ENCODE measurements at places on chromosomes 5 and 9.

- no peak for DNase-seq
Measured at GRCh38 chr5:78570646-78571045, 77.9 kb downstream of the LHFPL2 start.

GRCh38 chr9:128636024-128636390 lies 20.6 kb downstream of the DYNC2I2 start:
- no peak for DNase-seq

DNA sequence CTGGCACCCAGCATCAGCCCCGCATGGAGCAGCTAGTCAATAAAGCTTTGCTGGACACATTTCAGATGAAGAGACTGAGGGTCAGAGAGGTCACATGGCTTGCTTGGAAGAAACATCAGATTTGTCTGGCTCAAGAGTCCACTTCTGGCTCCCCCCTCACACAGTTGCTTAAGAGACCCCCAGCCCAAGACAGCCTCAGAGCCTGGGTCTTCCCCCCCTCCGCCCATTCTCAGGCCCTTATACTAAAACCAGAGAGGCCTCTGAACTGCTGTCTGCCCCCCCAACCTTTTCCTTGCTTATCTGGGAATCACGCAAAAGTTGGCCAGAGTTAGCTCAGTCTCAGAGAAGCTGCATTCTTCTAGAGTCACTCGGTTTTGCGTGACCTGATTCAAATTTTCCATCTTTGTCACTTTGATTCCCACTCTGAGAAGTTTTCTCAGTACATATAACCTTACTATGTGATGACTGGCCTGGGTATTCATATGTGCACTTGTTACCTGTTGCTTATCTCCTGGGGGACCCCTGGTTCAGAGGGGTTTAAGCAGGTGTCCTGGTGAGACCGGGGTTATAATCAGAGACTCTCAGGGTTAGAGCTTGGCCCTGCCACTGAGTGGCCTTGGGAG lies 145.4 kb upstream of the IER5L start:
- no peak for DNase-seq

DNA sequence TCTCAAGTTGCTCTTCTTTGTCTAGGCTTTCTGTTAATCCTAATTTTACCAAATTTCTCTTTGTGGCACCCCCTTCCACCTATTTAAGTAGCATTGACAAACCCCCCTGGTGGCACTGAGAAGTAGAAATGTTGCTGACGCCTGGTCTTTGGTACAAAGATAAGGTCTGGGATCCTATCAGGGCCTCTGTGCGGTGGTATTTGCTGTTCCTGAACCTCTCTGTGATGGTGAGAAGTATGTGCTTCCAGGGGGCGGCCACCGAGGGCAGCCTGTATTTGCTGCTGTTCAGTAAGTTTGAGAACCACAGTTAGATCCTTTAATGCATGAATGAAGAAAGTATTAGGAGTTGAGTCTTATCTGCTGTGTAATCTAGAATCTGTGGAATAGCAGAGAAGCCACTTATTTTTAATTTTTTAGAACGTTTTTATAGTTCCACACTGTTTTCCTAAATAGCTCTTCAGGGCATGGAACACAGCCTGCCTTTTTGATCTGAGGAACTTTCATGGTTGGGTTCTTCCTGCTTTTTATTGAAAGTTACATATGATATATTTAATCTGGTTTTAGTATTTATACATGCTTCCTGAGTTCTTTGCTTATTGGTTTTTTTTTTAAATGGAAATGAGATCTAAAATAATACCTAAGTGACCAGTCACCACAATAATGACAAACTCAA lies 124.2 kb downstream of the TRIO start:
- DNase-seq, result no peak

- no peak for DNase-seq
Measured at GRCh38 chr5:137300411-137301240, 198.5 kb downstream of the SPOCK1 start.

GRCh38 chr5:8756498-8757084 lies 789.3 kb downstream of the SEMA5A start:
- DNase-seq, result no peak

DNA sequence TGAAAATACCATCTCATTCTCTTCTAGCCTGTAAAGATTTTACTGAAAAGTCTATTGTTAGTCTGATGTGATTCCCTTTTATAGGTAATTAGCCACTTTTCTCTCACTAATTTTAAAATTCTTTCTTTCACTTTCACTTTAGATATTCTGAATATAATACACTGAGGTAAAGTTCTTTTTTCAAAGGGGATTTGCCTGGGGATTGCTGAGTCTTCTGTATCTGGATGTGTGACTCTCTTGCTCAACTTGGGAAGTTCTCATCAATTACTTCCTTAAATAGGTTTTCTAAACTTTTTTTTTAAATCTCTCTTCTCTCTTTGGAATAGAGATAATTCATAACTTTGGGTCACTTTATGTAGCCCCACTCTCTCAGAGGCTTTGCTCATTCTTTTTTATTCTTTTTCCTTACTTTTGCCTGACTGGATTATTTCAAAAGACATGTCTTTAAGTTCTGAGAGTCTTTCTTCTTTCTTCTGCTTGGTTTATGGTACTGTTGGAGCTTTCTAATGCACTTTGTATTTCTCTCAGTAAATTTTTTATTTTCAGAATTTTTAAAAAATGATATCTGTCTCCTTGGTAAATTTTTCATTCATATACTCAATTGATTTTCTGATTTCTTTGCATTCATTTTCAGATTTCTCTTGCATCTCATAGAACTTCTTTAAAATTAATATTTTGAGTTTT lies 55.9 kb upstream of the IL12B start:
- no peak for DNase-seq

GRCh38 chr5:97752871-97753270 lies 569.8 kb upstream of the RIOK2 start:
- DNase-seq, result no peak

- no peak for DNase-seq
Measured at GRCh38 chr5:166431456-166431855, 1860.0 kb upstream of the WWC1 start.

GRCh38 chr5:140225396-140225795 lies 50.4 kb downstream of the CYSTM1 start:
- DNase-seq, result no peak

GRCh38 chr9:99345942-99346341 lies 123.9 kb downstream of the SEC61B start:
- DNase-seq, result no peak

DNA sequence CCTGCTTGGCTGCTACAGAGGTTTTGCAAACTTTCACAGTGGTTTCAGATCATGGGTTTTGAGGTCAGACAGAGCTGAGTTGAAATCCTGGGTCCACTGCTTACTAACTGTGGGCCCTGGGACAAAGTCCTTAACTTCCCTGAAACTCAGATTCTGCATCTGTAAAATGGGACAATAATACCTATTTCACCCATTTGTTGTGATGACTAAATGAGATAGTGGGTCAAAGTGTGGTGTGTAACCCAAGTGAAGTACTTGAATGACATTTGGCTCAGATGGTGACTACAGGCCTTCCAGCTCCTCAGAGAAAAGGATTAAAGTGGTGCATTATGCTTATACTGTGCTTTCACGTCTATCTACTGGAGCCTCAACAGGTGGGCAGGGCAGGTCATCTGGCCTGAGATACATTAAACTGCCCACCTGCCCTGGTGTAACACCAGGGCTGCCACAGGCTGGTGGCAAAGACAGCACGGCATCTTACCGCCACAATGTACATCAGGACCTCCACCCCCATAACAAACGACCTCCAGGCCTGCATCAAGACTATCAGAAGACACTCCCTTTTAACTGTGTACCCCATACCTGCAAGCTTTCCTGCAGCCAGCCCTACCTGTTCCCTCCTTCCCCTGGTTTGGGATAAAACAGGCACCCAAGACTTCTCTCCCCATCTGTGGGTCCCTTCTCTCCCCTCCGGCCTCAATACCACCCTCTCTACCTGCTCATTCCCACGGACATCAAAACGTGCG lies 846 bp upstream of the TRAF1 start:
- DNase-seq, result no peak

GRCh38 chr9:2876726-2877125 lies 32.8 kb upstream of the PUM3 start:
- DNase-seq, result no peak

- no peak for DNase-seq
Measured at GRCh38 chr9:20427359-20427758, 194.9 kb downstream of the MLLT3 start.

DNA sequence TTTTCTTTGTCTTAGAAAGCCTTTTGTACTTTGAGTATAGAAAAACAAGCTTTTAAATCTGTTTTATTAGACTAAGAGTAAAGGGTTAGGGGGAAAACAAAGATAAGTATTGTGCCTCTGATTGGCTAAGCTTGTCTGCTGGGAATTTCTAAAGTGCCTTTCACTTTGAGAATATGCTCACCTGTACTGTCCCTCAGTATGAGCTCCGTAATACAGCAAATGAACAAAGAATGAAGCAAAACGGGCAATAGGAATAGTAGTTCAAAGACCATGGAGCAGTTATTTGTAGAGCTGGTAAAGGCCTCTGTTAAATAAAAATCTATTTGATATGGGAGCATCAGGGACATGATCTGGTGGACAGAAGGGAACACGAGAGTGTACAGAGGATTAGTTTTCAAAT lies 277.8 kb downstream of the MAST4 start:
- DNase-seq, result no peak

DNA sequence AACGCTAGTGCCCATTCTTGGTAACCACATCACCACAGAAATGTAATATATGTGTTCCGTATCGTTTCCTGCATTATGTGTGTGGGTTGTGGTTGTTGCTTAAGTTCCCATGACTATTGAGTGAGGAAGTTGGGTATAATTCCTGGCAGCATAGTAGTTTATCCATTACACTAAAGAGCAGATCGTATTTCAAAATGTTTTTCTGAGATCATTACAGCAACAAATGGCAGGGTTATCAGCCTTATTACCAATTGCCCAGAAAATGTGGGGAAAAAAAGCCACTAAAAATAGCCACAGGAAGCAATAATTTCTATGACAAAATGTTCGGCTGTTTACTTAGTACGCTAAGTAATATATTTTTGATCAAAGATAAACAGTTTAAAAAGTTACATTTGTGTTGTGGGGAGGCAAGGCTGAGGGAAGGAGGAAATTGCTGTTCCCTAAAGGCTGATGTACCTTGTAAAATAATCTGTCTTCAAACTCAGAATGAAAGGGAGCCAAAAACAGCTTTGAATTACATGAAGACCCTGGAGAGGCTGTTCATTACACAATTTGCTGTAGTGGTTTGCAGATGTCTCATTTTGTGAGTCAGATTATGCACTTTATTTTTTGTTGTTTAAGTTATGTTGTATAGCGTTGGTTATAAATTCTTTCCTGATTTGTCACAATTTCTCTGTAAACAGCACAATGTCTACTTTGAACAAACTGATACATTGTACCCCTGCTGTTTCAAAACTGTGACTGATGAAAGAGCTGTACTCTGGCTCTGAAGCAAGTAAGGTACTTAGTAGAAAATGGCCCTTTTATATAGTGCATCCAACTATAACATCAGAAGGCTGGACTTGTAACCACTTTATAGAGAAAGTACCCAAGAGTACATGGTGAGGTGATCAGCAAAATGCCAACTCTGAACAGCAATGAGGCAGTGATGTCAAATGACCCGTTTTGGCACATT lies 1028.5 kb downstream of the NR2F1-AS1 start:
- no peak for DNase-seq

- DNase-seq, result no peak
Measured at GRCh38 chr5:139061856-139062255, 136.3 kb downstream of the SIL1 start.

GRCh38 chr5:16976625-16977008 lies 40.5 kb upstream of the MYO10 start:
- no peak for DNase-seq

DNA sequence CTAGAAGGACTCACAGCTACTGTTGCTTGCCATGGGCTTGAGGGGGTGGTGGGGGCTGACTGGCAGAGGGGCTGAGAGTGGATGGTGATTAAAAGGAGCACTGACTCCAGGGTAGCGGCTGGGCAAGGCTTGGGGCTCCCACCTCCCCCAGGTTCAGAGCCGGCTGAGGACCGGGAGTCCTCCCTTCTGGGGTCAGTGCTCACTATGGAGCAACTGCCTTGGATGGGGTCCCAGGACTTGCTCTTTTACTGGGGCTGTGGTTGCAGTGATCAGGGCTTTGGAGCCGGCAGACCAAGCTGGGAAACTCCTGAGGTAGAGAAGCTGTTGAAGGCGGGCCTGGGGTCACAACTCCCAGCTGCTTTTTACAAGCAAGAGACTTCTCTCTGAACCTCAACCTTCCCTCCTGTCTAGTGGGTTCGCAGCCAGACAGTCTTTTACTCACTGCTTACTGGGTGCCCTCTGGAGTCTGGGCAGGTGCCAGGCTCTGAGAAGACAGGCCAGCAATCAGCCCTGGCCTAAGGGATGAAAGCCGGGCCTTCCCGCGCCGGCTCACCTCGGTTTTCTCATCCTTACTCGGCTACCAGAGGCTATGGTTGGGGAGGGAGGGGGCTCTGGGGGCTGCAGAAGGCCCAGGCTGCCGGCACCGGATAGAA lies 795 bp upstream of the ASS1 start:
- no peak for DNase-seq

GRCh38 chr5:6728011-6728794 lies 15.0 kb downstream of the TENT4A start:
- DNase-seq, result no peak

- DNase-seq, result no peak
Measured at GRCh38 chr9:2297771-2298170, 282.6 kb downstream of the SMARCA2 start.

DNA sequence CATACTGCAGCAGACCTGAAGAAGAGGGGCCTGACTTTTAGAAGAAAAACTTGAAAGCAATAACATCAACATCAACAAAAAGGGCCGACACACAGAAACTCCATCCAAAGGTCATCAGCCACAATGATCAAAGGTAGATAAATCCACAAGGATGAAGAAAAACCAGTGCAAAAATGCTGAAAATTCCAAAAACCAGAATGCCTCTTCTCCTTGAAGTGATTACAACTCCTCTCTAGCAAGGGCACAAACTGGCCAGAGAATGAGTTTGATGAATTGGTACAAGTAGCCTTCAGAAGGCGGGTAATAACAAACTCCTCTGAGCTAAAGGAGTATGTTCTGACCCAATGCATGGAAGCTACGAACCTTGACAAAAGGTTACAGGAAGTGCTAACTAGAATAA lies 186.2 kb upstream of the RAI14 start:
- DNase-seq, result no peak

GRCh38 chr9:99607842-99608448 lies 213.7 kb upstream of the NR4A3 start:
- DNase-seq, result no peak

DNA sequence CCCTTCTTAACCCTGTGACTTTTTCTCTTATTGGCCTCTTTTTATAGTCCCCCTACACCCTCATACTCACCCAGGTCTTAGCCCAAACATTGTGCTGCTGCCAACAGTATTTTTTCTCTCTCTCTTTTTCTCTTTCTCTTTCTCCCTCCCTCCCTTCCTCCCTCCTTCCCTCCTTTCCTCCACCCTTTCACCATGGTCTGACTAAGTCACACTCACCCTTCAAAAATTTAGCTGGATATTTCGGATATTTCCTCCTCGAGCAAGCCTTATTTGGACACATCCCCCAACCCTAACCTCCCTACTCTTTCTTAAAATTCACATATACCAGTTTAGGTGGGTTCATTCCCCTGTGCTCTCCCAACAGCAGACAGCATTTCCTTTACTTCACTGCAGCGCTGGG lies 64.7 kb downstream of the FGF1 start:
- no peak for DNase-seq
